Tibial artery (tissue), 4 donors: ENCODE measurements at places on chromosomes 13 and 19.
A peak's percentile ranks its signal among the peaks of the same experiment; 100 is the strongest.

- DNase-seq, result no peak
Observed at GRCh38 chr19:8456064-8456463, 11.3 kb downstream of the HNRNPM start.

GRCh38 chr13:97944396-97945029 lies 9.0 kb upstream of the IPO5 start:
- no peak for DNase-seq

- no peak for DNase-seq
Observed at GRCh38 chr13:111925146-111925875, 141.6 kb upstream of the SOX1 start.

- no peak for DNase-seq
Observed at GRCh38 chr13:21938636-21939035, 267.8 kb downstream of the FGF9 start.

DNA sequence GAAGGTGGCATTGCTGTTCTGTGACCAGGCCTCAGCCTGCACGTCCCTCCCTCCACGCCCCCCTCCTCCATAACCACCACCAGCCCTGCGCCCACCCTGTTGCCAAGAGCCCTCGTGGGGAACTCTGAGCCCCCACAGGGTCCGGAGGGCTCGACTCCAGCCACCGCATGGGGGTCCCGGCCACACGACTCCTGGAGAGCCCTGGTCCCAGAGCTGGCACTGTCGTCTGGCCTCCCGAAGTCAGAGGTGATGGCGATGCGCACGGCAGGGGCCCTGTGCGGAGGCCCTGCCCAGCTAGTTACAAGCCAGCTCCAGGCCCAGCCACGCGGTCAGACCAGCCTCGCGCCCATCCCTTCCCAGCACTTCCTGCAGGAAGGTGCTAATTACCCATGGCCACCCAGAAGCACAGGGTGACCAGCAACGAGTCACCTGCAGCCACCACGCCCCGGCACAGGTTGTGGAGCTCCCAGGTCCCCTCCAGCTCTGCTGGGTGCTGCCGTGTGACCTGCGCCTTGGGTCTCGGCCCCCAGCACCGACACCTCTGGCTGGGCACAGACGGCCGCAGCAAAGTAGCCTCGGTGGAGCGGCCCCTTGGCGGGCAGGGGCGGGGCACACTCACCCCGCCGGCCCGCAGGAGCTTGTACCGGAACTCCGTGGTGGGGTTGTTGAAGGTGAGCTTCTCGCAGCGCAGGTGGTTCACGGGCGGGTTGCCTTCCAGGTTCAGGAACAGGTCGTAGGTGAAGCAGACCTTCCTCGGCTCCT lies 49.6 kb downstream of the MLLT1 start:
- no peak for DNase-seq

DNA sequence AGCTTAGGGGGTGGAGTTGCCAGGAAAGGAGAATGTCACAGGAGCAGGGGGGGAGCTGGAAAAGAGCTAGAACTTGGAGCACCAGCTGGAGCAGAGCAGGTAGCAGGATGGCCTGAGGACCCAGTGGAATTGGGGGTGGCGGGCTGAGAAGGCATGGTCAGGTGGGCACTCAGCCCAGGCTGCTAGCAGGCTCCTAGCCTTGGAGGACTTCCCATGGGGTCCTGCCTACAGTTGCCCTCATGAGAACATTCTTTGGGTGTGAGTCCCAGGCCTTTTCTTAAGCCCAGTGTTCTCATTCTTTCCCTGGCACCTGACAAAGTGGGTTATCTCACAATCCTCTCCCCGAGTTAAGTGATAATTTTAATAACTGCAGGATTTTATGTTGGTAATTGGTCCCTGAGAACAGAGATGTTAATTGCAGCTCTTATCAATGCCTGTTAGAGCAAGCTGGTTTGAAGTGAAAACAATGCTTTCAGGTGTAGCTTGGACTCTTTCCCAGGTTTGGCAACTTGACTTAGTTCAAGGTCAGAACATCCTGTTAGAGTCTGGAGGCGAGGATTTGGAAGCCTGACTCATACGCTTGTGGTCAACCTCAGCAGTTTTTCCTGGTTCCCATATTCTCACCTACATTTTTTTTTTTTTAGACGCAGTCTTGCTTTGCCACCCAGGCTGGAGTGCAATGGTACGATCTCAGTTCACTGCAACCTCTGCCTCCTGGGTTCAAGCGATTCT lies 18.1 kb upstream of the OLFM4 start:
- DNase-seq, result no peak

DNA sequence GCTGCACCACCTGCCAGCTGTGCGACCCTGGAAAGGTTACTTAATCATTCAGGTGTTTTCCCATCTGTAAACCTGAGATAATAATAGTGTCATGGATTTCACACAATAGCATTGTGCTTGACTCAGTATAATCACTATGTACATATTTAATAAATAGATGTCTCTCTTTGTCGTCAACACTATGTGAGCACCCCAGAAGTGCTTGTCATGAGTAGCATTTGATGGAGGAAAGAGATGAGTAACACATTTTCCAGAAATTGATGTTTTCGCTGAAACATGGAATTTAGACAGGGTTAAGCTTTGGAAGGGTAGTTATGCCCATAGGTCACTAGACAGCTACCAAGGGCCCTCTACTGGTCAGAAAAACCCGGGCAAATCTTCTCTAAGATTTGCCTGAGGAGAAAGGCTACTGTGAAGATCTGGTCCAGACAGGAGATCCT lies 9.5 kb upstream of the MBNL2 start:
- no peak for DNase-seq

DNA sequence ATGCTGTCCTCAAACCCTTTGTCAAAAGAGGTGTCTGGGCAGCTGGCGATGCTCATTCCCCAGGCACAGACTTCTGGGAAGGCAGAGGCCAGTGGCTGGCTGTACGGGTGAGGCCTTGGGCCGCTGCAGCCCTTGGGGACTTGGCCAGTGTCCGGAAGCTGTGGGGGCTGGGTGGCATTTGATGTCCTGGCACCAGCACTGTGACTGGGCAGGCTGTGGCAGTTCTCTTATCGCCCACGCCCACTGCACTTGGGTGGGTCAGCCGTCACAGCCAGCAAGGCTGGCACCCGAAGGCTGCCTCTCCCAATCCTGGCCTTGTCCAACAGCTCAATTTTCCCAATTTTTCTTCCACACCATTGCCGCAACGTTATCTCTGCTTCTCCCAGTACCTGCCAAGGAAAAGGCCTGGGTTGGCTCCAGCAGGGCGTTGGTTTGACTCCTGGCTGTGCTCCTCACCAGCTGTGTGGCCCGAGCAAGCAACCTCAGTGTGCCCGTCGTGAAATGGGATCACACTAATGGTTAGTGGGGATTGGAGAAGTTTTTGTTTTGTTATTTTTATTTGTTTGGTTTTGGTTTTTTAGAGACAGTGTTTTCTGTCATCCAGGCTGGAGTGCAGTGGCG lies 12.7 kb upstream of the SLC44A2 start:
- DNase-seq, result peak; percentile 97

DNA sequence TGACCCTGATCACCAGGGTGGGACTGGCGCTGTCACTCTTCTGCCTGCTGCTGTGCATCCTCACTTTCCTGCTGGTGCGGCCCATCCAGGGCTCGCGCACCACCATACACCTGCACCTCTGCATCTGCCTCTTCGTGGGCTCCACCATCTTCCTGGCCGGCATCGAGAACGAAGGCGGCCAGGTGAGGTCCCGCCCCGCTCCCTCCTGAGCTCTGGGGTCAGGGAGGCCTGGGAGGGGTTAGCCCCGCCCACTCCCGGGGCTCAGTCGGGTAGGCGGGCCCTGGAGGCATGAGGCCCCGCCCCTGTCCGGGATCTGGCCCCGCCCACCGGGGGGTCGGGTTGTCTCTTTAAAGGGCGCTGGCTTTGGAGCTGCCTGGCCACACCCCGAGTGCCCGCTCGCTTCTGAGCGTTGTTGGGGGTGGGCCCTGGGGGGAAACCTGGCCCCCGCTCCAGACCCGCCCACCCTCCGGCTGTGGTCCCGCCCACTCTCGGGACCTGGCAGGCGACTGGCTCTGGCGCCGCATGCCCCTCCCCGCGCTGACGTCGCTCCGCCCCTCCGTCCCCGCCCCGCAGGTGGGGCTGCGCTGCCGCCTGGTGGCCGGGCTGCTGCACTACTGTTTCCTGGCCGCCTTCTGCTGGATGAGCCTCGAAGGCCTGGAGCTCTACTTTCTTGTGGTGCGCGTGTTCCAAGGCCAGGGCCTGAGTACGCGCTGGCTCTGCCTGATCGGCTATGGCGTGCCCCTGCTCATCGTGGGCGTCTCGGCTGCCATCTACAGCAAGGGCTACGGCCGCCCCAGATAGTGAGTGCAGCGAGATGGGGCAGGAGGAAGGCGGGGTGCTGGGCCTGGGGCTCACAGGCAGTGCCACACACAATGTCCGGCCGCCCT lies 13.1 kb downstream of the DDX39A start:
- DNase-seq, result peak; percentile 73

DNA sequence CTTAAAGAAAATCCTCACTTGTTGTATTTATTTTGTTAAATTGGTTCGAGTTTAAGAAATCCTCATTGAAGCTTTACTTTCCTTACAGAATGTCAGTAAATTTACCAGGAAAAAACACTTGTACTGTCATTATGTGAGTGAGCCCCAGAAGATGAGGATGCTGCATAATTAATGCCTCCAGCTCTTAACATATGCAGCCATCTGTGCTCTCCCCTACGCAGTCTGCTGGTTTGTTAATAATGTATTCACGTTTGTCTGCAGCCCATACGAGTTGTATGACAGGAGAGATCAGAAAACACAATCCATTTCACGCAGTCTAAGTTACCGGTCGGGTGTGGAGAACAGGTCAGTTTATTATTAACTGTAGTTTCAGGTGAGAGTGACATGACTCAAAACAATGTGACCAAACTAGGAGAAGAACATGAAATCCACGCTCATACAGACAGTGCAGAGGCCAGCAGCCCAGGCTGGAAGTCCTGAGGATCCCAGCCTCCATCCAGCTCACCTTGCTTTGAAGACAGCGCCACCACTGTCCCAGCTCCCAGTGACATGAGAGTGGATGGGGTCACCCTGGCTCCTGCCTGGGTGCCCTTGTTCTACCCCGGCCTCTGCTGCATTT lies 19.8 kb upstream of the ATP11A start:
- DNase-seq, result no peak

- DNase-seq, result no peak
Observed at GRCh38 chr19:33212436-33213172, 13.0 kb downstream of the SLC7A10 start.

DNA sequence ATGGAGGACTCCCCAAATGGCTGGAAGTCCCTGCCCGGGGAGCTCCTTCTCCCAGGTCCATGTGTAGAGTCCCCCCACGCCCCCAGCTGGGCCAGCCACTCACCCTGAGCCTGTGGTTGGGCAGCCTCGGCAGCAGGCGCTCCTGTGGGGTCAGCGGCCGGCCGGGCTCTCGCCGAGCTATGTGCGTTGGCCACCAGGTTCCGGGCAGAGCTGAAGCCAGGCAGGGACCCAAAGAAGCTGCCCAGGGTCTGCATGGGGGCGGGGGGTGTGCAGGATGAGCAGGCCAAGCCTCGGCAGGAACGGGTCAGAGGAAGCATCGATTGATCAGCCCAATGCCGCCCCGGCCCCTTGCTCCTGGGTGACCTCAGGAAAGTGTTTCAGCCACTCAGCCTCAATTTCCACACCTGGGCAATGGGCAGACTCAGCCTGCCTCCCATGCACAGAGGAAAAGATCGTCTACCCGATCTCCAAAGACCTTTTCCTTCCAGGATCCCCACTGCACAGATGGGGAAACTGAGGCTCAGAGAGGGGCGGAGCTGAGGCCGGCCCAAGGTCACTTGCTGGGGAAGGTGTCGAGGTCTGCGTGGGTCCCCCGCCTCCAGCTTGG lies 732 bp downstream of the PLIN4 start:
- DNase-seq, result no peak

DNA sequence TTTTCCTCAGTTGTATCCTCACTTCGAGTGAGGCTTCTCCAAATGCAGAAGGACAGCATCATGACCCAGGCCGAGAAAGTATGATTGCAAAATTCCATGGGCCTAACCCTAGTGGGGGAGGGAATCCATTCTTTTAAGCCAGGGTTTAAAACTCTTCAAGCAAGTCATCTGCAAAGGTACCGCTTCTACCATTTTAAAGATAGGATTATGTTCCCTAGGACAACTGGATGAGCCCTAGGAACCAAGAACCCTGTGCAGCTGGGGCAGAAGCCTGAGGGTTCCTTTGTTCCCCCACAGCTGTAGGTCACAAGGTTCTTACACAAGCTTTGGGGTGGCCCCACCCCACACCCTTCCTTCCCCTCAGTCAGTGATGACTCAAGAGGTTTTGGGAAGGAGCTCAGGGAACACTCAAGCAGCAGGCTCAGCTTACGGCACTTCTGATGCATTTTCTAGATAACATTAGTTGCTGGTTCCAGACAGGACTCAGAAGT lies 13.5 kb downstream of the ARL11 start:
- DNase-seq, result peak; percentile 71

GRCh38 chr13:21061029-21061763 lies at the start of gene LATS2:
Gene LATS2, minus strand, starts transcription at chr13:21061586. Its CDS starts 15,560 bp downstream, at chr13:21046026.
- peak; percentile 98 for DNase-seq

GRCh38 chr19:33557196-33557595 lies 35.6 kb upstream of the PEPD start:
- DNase-seq, result no peak

DNA sequence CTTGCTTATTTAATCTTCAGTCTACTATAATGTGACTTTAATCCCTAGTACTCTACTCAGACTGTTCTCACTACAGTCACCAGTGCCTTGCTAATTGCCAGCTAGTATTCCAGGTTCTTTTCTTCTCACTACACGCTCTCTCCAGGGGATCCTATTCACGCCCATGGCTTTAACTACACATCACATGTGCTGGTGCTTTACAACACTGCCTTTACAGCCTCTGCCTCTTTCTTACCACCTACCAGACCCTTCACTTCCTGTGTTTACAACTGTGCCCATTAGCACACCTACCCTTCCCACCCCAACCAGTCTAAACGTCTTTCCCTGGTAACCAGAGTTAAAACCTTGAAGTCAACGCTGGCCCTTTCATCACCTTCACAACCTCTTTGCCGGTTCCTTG lies 249.5 kb downstream of the DNAJC15 start:
- no peak for DNase-seq

DNA sequence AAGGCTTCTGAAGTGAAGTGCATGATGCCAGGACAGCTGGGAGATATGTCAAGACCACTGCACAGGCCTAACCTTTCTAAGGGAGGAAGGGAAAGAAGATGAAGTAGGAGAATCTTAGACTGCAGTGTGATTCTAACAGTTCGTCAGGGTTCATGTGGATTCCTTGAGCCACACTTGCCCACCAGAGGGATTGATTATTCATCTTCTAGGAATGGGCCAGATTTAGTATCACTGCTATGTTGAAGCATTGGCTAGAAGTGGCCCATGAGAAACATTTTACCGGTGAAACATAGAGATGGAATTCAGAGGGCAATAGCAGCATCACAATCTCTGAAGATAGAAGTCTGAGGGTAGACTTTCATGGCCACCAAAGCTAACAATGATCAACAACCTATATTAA lies 550.8 kb upstream of the SLITRK1 start:
- DNase-seq, result no peak

DNA sequence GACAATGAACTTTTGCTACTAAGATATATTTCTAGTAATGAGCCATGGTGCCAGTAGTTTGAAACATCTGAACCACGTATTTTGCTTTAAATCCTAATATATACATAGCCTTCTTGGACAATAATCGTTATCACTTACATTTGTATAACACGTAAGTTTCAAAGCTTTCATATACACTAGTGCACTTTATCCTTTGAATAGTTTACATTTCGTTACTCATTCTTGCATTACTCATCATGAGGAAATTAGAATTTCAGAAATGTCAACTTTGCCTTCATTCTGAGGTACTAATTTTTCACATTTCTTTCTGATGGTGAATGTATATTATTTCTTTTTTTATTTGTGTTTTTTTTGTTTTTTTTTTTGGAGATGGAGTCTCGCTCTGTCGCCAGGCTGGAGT lies 5.8 kb downstream of the KBTBD7 start:
- DNase-seq, result no peak

GRCh38 chr13:38321654-38322053 lies 28.0 kb upstream of the UFM1 start:
- DNase-seq, result no peak
